ENCODE measurements at places on chromosomes 2 and 18.

- DNase-seq = no peak
Observed at GRCh38 chr2:20576598-20577115, 74.2 kb downstream of the HS1BP3 start.

DNA sequence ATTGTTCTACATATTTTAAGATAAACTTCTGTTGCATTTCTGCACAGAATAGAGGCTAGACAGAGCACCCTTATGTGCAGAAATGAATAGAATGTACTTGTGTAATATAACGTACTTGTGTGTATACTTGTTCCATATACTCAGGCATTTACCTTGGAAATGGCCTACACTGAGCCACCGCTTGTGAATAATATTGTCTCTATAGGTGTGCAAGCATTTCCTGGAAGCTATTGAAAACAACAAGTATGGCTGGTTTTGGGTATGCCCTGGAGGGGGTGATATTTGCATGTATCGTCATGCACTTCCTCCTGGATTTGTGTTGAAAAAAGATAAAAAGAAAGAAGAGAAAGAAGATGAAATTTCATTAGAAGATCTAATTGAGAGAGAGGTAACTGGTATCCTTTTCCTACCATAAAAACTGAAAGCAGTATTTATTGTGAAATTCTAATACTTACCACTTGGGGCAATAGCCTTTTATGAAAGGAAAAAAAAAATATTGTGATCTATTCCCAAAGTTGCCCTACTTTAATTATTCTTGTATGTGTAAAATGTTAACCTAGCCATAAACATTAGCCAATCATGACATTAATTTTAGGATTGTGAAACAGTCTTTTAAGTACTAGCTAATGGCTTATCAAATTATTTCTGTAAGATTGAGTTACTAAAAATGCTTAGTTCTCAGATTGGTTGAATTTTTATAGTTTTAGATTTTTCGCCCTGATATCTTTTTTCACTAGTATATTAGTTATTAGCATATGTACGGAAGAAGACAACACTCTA, 18.0 kb downstream of the ZC3H15 start:
- DNase-seq = no peak

DNA sequence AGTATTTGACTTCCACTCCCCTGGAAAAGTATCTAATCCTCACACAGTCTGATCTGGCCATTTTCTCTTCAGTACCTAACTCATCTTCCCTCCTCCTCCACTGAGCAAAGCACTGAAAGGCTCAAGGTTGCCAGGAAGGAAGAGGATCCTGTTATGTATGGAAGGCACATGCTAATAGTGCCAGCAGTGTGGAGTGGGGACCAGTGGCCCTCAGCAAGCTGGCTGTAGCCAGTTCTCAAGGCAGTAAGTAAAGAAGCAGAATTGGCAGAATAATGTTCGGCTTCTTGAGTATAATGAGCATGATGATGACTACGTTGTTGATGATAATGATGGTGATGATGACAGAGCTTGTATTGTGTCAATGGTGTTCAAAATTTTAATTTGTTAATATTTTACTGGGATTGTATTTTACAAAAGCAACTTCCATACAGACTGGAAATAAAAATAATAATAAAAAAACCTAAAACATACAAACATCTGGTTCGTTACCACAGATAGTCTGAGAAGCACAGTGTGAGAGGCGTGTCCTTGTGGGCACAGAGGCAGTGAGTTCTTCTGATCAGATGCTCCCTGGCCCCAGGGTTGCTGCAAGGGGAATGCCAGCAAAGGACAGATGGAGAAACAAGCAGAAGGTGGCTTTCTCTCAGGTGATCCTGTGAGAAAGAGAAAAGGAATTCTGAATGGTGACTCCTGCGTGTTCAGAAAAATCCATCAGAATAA, 528.8 kb downstream of the CMPK2 start:
- no peak for DNase-seq

DNA sequence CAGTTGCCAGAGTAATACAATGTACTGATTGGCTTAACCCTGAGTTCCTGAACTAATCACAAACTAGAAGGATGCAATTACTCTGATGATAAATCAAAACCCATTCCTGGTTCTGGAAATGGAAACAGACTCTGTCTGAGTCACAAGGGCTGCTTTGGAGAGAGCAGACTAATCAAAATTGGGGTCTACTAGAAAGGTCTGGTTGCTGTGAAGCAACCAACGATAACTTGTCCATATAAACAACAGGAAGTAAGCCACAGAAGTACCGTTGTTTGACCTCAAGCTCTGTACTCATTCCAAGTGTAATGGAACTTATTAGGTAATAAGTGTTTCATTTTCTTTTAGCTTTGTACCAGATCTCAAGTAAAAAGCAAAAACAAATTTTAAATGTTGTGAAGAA, 49.7 kb downstream of the RASGRP3 start:
- no peak for DNase-seq

DNA sequence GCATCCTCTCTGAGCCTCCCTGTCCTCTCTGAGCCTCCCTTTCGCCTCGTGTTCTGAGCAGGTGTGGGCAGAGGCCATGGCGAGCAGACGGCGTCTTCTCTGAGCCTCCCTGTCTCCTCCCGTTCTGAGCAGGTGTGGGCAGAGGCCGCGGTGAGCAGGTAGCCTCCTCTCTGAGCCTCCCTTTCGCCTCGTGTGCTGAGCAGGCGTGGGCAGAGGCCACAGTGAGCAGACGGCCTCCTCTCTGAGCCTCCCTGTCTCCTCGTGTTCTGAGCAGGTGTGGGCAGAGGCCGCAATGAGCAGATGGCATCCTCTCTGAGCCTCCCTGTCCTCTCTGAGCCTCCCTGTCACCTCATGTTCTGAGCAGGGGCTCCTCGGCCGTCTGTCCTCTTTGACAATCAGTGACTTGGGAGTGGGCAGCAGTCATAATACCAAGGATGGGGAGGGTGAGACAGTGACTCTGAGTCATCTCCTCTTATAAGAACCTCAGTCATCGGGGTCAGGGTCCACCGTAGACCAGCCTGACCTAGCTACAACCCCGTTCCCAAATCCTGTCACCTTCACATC, 395.1 kb upstream of the SALL3 start:
- no peak for DNase-seq

- no peak for DNase-seq
Observed at GRCh38 chr18:77547757-77548156, 298.1 kb downstream of the GALR1 start.

- DNase-seq = no peak
Observed at GRCh38 chr18:42743373-42744138, 371.9 kb downstream of the RIT2 start.

DNA sequence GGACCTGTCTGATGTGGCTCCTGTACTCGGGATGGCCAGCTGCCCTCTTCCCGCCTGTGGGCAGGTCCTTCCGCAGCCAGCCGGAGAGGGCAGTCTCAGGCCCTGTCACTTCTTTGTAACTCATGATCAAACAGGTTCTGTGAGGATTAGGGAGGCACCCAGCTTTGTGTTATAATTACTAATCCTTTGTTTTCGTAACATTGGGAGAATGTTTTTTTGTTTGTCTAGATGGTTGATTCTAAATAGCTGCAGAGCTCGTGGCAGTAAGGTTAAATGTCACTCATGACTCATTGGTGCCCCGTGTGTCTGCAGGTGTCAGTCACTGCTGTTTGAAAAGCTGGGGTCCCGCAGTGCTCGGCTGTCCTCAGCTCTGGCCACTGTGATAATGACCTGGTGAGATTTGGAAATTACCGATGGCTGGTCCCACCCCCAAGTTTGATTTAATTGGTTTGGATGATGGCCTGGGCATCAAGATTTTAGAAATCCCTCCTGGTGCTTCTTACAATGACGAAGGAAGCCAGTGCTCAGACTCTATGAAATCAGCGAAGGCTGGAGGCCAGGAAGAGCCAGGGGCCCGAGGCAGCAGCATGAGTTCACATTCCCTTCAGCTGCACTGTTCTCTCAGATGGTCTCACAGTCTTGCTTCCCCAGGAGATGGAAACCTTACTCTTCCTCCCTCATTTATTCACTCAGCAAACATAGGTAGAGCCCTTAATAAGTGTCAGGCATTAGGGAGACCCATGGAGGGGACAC, 172.8 kb downstream of the VAPA start:
- no peak for DNase-seq
